T-helper 2 cell treated with Interferon-gamma antibody and Interleukin-4, amounts not matched to agents 5 μg/mL and 100 μg/mL, for 36 hours (primary cell): ENCODE measurements at places on chromosomes 1 and 21.

DNA sequence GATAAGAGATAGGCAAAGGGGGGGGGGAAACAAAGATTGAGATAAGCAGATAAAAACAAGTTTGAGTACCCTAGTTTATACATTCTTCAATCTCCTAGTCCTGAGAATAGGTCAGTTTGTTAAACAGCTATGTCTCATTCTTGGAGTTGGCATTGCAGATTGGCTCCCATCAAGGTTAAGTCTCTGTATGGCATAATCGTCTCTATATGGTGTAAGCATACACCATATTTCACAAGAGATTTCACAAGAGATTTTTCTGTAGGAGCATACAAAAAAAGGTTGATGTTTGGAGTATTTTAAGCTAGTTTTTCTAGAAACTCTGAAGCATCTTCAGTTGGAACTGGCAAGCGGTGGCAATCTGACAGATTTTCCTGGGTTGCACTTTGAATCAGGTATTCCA is 35.8 kb downstream of the NCAM2 start:
- DNase-seq, result no peak

- DNase-seq, result peak; percentile 18
Measured at GRCh38 chr21:14591882-14592281, 45.8 kb upstream of the SAMSN1 start.

GRCh38 chr1:39321979-39322378 is 117.5 kb downstream of the MACF1 start:
- no peak for DNase-seq

DNA sequence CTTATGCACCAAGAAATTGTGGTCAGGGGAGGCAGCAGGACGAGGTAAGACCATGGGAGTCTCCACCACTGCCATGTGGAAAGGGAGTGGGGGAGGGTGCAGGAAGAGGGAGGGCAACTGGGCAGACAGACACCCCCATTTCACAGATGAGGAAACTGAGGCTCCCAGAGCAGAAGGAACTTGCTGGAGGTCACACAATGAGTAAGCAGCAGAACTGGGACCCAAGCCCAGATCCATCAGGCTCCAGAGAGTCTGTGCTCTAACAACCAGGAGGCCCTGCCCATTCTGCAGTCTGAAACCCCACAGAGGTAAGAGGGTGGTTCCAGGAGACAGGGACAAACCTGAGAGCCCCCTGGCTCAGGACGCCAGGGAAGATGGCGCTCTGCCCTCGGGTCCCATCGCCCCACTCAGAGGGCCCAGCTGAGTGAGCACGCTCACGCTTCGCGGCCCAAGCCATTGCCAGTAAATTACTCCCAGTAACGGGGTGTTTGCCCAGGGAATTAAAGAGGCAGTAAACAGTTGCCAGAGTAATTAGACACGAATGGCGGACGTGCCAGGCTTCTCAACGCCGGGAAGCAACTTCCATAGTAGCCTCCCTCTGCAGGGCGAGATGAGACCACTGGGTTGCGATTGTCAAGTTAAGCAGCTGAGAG is 59.2 kb downstream of the MATN1 start:
- no peak for DNase-seq

DNA sequence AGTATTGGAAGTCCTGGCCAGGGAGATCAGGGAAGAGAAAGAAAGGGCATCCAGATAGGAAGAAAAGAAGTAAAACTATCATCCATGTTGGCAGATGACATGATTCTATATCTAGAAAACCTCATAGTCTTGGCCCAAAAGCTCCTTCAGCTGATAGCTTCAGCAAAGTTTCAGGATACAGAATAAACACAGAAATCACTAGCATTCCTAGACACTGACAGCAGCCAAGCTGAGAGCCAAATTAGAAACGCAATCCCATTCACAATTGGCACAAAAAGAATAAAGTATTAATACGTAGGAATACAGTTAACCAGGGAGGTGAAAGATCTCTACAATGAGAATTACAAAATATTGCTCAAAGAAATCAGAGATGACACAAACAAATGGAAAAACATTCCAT is 44.6 kb downstream of the ZFYVE9 start:
- DNase-seq, result no peak

DNA sequence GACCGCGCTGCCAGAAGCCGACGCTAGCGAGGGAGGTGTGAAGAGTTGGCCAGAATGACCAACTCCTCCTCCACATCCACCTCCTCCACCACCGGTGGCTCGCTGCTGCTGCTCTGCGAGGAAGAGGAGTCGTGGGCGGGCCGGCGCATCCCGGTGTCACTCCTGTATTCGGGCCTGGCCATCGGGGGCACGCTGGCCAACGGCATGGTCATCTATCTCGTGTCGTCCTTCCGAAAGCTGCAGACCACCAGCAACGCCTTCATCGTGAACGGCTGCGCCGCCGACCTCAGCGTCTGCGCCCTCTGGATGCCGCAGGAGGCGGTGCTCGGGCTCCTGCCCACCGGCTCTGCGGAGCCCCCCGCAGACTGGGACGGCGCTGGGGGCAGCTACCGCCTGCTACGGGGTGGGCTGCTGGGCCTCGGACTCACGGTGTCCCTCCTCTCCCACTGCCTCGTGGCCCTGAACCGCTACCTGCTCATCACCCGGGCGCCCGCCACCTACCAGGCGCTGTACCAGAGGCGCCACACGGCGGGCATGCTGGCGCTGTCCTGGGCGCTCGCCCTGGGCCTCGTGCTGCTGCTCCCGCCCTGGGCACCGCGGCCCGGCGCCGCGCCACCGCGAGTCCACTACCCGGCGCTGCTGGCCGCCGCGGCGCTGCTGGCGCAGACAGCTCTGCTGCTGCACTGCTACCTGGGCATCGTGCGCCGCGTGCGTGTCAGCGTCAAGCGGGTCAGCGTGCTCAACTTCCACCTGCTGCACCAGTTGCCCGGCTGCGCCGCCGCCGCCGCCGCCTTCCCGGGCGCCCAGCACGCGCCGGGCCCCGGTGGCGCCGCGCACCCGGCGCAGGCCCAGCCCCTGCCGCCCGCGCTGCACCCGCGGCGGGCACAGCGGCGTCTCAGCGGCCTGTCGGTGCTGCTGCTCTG is 1.2 kb downstream of the GPR88 start:
- DNase-seq, result no peak

- DNase-seq, result no peak
Measured at GRCh38 chr1:110069404-110070281, 829 bp downstream of the ALX3 start.

DNA sequence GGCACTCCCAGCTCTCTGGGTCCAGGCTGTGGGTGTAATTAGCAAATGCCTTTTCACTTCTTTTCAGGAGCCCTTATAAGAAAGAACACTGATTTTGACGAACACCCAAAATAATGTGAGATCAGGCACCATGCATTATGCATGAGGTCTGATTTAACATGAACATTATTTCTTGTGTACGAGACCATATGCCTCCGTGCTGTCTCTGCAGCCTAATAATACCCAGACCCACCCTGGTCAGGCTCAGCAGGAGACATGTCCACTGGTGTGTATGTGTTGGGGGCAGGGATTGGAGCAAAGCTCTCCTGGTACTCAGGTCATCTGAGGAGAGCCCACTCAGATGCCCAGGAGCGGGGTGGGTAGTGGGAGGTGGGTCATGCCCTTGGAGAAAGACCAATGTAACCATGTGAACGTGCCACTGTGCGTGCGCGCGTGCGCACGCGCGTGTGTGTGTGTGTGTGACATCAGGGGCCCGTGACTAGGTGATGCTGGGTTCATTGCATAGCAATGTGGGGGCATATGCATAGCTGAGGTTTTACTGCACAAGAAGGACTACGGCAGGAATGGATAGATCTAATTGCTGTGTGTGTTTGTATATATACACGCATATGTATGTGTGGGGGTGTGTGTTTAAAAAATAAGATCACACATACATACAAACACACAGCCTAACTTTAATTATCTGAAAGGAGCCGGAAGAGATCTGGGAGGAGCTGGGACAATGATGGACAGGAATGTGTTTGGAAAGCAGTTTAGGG is 7.1 kb downstream of the POU3F1 start:
- no peak for DNase-seq

DNA sequence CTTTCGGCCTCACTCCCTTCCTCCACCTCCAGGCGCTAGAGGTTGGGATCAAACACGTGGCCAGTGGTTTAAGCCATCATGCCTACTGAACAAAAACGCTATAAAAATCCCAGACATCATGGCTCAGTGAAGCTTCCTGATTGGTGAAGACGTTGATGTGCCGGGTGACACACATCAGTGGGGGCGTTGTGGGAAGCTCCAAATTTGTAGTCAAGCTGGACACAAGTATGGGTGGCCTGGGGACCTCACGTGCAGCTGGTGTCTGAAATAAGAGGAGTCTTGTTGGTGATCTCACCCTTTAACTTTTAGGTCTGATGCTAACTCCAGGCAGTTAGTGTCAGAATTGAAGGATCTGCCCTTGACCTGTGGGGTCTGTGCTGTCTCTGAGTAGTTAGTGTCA is 6.7 kb downstream of the CFAP298 start:
- no peak for DNase-seq

- no peak for DNase-seq
Measured at GRCh38 chr1:41790351-41790750, 128.4 kb downstream of the HIVEP3 start.

DNA sequence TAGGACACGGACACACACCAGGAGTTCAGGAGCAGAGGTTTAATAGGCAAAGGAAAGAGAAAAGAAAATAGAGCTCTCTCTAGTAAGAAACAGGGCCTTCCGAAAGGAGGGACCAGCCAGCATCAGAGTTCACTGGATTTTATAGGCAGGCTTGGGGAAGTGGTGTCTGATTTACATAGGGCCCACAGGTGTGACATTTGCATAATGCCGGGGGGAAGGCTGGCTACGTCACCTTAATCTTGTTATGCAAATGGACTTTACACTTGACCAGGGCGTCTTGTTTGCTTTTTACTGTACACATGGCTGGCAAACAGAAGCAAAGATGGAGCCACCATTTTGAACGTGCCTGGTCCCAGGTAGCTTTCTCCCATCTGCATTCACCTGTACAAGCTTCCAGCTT is at the start of gene OR14A16:
OR14A16 (minus strand) TSS at position 97 of the 400 bp plus-strand sequence. CDS start 8,390 bp downstream, outside the sequence.
- DNase-seq, result no peak

DNA sequence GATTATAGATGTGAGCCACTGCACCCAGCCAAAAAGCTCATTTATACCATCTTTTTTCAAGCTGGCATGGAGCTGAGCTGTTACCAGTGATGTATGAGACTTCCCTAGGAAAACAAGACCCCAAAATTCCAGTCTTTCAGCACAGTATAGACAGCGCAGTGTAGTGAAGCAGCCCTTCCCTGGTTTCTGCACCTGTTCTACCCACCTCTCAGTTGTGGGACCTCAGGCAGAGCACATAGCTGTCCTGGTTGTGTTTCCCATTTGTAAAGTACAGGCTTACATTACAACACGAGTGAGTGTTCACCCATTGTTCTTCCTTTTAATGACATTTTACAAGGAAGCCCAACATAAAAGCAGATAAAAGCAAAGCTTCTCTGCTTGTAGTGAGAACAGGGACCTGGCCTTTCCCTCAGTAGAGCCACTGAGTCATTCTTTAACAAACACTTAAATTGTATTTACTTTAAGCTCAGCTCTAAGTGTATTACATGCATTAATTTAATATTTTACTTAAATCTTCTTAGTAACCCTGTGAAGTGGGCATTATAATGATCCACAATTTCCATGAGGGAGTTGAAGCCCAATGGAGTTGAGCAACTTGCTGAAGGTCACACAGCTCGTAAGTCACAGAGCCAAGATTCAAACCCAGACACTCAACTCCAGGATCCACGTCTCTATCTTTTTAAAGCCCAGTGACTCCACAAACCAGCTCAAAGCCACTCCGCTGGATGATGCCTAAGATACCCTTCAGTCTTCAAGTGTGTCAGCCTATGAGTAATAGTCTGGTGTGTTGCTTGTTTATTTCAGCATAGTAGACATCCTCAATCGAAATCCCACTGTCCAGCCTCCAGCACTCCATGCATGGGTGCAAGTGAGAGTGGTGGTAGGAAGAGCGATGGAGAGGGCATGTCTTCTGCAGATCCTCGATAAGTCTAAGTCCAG is 40.5 kb upstream of the CAPZB start:
- no peak for DNase-seq

- no peak for DNase-seq
Measured at GRCh38 chr1:232984577-232985425, 34.4 kb downstream of the NTPCR start.

DNA sequence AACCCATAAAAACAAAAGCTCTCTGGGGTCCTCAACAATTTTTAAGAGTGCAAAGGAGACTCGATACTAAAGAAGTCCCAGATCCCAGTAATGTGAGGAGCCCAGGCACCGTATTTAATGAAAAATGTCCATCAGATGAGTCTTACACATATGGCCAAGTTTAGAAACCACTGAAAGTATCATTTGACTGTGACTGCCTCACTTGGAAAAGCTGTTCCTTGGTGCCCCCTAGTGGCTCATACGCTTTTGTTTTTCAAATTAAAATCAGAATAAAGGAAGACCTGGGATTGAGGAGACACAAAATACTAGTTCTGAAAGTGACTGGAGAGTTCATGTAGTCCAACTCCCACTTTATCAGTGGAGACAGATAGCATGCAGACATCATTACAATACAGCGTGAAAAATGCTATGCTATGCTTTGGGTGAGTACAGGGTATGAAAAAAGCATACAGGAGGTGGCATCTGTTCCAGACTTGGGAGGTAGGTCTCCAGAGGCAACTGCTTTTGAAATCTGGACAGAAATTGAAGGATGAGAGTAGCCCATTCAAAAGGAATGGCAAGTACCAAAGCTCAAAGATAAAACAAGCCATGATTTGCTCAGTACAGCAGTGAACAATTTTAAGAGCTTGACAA is 33.8 kb downstream of the GDAP2 start:
- DNase-seq, result peak; percentile 44

DNA sequence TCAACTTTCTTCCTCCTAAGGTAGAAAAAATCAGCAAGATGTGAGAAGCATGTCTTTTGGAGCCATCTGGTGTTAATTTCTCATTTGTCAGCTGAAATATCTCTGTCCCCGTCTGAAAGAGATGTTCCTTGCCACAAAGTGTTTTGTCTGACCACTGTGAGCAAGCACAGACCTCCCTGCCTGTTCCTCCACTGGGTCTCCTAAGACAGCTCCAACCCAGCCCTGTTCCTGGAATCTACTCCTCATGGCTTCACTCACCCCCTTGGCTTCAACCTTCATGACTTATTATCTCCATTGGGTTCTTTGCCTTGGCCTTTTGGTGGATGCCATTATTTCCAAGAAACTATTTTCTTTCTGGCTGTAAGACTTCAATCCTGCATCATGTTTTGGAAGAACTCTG is 65.7 kb upstream of the CACHD1 start:
- DNase-seq, result no peak

- DNase-seq, result no peak
Measured at GRCh38 chr1:1282998-1283397, 2.8 kb downstream of the SCNN1D start.

- no peak for DNase-seq
Measured at GRCh38 chr1:4656533-4657140, 2.2 kb downstream of the AJAP1 start.

GRCh38 chr1:223729906-223730305 is 17.6 kb downstream of the CAPN2 start:
- no peak for DNase-seq

DNA sequence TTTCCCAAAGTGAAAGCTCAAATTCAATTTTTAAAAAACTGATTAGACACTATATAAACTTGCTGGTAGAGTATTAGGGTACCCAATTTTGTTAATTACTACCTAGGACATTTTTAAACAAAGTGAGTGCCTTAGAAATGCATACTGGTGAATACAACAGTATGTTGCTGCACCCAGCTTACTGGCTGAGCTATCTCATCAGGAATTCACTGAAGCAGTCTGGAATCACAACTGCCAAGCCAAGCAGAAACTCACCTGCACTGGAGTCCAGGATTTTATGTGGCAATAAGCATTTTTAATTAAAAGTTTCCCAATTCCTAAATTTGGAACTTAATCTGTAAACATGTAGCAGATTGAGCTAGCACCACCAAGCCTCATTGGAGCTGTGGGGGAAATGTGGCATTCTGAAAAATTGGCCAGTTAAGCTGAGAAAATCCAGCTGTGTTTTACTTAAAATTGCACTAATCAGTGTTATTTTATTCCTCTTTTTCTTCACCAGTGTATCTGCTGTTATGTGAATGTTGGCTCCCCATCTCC is 61.8 kb downstream of the CLEC20A start:
- DNase-seq, result no peak
